ENCODE measurements at places on chromosomes 2 and 18.

- no peak for DNase-seq
These were observed 31.8 kb upstream of the TMEM131 start for GRCh38 chr2:98027538-98027937.

DNA sequence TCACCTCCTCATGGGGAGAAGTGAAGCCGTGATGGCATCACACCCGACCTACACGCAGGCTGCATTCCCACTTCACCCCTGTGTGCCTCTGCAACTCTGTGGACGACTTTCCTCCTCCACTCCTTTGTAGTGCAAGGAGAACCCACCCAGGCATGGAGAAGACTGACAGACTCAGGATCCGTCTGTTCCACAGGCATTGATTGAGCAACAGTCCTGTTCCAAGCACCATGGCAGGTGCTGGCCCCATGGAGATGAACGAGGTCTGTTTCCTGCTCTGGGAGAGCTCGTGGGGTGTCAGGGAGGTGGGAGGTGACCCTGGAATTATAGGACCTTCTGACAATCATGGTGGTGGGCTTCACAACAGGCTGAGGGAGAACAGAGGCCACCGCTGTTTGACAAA, 284.7 kb upstream of the HDAC4 start:
- DNase-seq: no peak

- DNase-seq: no peak
These were observed 23.0 kb upstream of the ACTR2 start for GRCh38 chr2:65204461-65205210.

GRCh38 chr2:120678251-120678650, 57.4 kb upstream of the GLI2 start:
- DNase-seq: no peak

- DNase-seq: no peak
These were observed 24.5 kb downstream of the CYP27A1 start for GRCh38 chr2:218806346-218806978.

DNA sequence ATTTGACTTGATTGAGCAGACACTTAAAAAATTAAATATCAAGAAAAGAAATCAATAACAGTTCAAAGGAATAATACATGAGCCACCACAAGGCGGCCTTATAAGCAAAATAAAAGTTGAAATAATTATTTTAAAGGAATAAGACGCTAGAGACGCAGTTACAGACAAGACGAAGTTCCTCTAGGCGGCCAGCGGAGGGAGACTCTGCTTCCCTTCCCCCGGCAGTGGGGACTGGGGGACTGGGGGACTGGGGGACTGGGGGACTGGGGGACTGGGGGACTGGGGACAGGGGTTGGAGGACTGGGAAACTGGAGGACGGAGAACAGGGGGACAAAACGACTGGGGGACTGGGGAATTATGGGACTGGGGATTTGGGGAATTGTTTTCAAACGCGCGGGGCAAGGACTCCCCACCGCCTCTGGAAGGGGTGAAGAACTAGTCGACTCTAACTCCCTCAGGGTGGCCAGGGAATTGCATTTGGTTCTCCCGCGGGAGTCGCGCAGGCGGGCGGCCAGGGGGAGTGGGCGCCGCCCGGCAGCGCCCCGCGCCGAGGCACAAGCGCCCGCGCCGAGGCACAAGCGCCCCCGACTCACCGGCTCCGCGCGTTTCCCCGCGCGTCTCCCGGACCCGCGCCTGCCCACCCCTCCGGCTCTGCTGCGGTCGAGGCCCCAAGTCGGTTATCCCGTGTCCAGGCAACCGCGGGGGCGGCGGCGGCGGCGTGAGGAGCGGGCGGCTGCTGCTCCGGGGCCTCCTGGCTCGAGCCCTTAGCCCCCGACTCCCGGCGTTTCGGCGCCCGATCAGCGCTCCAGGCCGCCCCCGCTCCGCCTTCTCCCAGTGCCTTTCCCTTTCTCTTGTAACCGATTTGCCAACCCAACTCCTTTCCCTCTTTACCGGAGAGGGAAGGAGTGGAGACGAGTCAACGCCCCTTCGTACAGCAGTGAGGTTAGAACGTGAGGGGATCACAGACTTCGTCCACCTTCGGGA, at the start of gene CCDC178:
Gene CCDC178, minus strand, starts transcription at position 662 of the 984 bp plus-strand sequence. CDS start 28,633 bp downstream, outside the sequence.
- DNase-seq: no peak

GRCh38 chr2:158734442-158734841, 60.7 kb upstream of the DAPL1 start:
- no peak for DNase-seq
